ENCODE measurements at places on chromosomes 12 and 14. TPM values are rescaled to one million over a fixed set of nuclear protein-coding genes. Genes with fewer than 3 reads are reported as not detected.

DHH gene
- total RNA-seq = 0.12 TPM

SLC17A8 gene
- total RNA-seq = not detected

KRT77 gene
- total RNA-seq = not detected

ACOT4 gene
- total RNA-seq = 1.0 TPM

ZC2HC1C gene
- total RNA-seq = 1.1 TPM

SPX gene
- total RNA-seq = 0.08 TPM

ASIC1 gene
- 2.1 TPM for total RNA-seq

TEX52 gene
- not detected for total RNA-seq

TAS2R10 gene
- total RNA-seq = 0.16 TPM

GRCh38 chr12:54141431-54142113 is 47.2 kb downstream of the SMUG1 start:
- no peak for ATAC-seq

DNA sequence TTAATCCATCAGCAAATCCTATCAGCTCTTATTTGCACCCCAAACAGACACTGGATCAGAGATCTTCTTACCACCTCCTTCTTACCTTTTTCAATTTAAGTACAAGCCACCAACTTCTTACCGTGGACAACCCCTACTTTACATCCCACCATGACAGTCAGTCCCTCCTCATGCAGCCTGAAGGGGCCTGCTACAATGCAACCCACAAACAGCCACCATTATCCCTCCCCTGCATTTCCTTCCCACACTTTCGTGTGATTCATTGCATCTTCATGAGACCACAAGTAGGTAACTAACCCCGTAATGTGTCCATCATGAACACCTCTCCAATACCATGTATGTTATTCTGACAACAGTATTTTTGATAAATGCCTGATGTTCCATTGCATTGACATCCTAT is 108.6 kb downstream of the BCL11B start:
- no peak for ATAC-seq

- no peak for ATAC-seq
These were observed 7.0 kb downstream of the ACVRL1 start for GRCh38 chr12:51914034-51914923.

- peak; percentile 57 for ATAC-seq
These were observed 5.8 kb downstream of the CCNB1IP1 start for GRCh38 chr14:20327005-20327869.

GRCh38 chr14:76998910-76999309 is 29.6 kb downstream of the IRF2BPL start:
- ATAC-seq = no peak

- ATAC-seq = no peak
These were observed 86.8 kb downstream of the FGD4 start for GRCh38 chr12:32486158-32486557.

DNA sequence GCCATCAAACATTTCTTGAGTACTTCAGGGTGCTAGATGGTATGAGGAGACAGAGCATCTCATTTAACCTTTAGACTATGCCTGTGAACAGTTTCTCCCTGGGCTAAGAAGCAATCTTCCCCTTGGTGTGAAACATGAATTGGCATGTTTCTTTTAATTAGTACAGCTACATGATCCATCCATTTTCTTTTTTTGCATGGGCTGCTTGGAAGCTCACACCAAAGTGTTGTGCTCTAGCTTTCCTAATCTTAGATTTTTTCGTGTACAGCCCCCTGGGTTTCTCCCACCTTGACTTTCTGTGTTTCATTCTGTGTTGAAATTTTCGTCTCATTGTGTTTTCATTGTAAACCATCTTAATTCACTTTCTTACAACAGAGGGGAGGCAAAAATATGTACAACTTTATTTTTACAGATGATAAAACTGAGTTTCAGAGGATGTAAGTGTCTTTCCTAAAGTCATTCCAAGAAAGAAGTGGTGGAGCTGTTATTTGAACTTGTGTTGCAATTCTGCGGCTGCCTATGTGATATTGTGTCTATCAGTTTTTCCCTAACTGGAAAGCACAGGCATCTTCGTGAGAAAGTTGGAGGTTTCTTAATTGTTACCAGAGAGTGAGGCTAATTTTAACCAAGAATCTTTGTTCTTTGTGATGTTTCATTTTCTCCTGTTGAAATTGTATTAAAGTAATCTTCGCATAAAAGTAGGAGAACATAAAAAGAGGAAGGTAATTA is 64.5 kb downstream of the DAAM1 start:
- no peak for ATAC-seq

- no peak for ATAC-seq
These were observed 1044.8 kb downstream of the BCL11B start for GRCh38 chr14:98227000-98227726.

- ATAC-seq = no peak
These were observed 468.2 kb upstream of the CCDC196 start for GRCh38 chr14:66017927-66018326.

- no peak for ATAC-seq
These were observed 17.2 kb upstream of the RAD52 start for GRCh38 chr12:966724-967123.

DNA sequence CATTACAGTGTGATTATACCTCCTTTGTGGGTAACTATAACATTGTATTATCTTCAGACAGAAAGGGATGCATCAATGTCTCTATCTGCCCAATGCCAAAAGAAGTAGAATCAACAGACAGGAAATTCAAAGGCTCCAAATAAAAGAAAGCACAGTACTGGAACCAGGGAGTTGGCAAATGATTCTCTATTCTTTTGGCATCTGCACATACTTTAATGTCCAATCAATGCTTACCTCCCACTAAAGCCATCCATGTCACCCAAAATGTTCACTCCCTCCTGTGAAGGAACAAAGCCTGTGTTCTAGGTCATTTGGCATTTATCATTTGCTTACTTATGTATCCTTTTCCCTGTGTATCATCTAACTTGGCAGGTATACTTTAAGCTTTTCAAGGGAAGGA is 36.7 kb downstream of the KIF21A start:
- ATAC-seq = no peak

- no peak for ATAC-seq
These were observed 49.7 kb downstream of the DRAM1 start for GRCh38 chr12:101927036-101927435.

DNA sequence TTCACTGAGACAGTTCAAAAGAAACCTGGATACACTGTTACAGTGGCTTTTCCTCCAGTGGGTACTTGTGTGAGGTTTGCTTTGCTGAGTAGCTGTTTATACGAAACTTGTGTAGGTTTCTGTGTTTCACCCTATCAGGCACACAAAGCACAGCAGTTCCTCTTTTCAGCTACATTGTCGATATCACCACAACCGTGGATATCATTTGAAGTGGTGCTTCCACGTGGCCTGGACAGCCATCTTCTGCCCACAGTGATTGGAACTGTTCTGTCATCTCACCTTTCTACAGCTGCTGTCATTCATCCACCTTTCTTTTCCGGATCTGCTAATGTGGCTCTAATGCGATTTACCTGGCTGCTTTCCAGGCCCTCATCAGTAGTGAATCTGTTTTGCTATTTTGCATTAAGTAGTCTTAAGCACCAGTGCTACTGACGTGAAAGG is 368.8 kb downstream of the SYT1 start:
- no peak for ATAC-seq

- ATAC-seq = no peak
These were observed 2.3 kb downstream of the HOXC8 start for GRCh38 chr12:54010972-54011664.

DNA sequence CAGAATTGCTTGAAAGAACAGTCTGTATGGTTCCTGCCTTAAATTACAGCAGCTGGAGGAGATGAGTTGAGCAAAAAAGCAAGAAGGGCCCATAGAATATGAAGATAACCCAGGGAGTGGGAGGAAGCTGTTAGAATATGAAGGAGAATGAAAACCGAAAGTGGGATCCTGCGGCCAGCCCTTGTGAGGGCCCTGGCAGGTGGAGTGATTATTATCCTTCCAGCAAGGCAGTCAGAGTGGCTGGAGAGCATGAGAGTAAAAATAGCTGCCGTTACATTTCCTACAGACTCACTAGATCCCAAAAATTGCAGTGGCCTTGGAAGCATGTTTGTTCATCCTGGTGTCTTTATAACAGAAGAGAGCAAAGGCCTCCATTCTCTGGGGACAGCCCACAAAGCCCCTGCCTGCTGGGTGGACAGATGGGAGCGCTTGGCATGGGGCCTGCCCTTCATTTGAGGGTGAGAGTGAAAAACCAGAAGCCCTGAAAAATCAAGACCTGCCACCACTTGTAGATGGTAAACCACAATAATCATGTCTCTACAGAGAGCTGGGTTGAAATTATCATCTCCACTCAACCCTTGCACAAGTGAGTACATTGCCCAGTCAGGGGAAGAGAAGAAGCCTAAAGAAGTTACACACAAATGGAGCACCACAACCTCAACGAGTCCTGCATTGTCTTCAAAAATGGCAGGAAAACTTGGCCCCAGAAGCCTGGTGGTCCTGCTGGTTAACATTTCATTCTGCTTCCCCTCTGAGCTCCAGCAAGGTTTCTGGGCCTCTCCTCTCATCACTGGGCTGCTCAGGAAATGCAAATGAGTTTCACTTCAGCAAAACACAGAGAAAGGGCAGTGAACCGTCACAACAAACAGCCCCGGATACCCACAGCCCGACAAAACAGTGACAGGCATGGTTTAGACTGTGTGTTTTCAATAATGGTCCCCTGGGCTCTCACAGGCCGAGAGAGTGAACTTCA is 20.5 kb downstream of the ZDHHC22 start:
- ATAC-seq = no peak

DNA sequence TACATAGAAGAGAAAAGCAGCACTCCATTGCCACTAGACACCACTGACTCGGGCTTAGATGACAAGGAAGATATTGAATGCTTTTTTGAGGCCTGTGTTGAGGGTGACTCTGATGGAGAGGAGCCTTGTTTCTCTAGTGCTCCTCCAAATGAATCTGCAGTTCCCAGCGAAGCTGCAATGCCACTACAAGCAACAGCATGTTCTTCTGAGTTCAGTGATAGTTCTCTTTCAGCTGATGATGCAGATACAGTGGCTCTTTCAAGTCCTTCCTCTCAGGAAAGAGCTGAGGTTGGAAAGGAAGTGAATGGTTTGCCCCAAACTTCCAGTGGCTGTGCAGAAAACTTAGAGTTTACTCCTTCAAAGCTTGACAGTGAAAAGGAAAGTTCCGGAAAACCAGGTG is 114.5 kb upstream of the NPAS3 start:
- no peak for ATAC-seq

DNA sequence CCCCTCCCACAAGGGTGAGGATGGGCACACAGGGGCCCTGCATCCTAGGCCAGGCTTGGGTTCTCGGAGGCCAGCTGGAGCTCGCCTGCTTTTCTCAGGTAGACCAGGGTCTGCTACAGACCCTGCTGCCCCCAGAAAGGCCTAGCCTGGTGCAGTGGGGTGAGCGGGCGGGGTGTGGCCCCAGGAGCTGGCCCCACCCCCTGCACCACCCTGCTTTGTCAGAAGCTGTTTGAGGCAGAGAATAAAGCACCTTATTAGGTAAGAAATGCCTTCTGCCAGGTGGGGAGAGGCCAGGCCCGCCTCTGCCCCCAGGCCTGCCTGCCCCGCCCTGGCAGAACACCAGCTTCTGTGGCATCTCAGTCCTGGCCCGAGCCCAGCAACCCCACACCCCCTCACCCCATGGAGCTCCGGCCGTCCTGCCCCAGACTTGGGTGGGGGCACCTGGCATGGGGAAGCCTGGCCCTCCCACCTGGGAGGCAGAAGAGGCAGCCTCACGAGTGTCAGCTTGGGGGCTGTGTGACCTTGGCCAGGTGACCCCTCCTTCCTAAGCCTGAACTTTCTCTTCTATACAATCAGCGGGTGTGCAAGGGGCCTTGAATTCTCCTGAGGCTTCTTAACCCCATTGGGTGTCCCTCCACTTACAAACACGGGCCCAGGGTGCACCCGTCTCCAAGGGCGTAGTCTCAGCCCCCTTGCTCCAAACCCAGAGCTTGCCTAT is 43.2 kb downstream of the KRT80 start:
- peak; percentile 67 for ATAC-seq

GRCh38 chr14:72739446-72740405 is 154.2 kb downstream of the DPF3 start:
- no peak for ATAC-seq

- ATAC-seq = peak; percentile 60
These were observed 62.4 kb downstream of the ADCK1 start for GRCh38 chr14:77862154-77862786.

DNA sequence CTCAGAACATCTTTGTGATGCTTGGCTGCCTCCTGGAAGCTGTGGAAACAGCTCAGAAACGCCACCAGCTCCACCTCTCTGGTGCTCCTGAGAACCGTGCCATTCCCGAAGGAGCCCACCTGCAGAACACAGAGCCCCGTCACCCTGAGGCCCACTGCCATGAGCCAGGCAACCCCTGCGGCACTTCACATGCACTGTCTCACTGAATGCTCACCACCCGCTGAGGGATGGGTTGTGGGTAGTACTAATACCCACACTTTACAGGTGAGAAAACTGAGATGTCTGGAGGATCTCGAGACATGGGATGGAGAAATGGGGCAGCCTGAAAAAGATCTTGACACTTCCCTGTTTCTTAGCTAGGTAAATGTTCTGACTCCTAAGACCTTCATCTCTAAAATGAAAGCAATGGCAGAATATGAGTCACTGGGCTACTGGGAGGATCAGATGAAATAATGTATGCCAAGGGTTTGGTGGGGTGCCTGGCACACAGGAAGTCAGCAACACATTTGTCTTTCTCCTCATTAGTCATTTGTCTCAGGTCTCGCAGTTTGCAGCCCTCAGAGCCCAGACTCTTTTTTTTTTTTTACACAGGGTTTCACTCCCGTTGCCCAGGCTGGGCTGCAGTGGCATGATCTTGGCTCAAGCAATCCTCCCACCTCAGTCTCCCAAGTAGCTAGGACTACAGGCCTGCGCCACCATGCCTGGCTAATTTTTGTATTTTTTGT is 5.3 kb downstream of the OASL start:
- ATAC-seq = peak; percentile 82

- no peak for ATAC-seq
These were observed 22.3 kb downstream of the SNW1 start for GRCh38 chr14:77738559-77739250.

DNA sequence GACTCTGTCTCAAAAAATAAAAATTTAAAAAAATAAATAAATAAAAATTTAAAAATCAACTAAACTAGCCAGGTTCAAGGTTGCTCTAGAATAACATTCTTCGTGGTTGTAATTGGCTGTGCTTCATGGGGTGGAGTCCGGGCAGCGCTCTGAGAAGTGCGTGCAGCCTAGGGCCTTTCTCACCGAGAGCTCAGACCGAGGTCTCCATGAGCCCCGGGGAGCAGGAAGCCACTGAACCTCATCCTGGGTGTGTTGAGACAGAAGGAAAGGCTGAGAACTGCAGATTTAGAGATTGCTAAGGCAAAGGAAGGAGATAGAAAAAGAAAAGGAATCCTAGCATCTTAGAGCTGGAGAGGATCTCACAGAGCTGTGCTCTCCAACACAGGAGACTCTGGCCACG is 14.7 kb downstream of the P2RX4 start:
- no peak for ATAC-seq

GRCh38 chr14:95611293-95611880 is 74.8 kb upstream of the TCL1B start:
- ATAC-seq = no peak

DNA sequence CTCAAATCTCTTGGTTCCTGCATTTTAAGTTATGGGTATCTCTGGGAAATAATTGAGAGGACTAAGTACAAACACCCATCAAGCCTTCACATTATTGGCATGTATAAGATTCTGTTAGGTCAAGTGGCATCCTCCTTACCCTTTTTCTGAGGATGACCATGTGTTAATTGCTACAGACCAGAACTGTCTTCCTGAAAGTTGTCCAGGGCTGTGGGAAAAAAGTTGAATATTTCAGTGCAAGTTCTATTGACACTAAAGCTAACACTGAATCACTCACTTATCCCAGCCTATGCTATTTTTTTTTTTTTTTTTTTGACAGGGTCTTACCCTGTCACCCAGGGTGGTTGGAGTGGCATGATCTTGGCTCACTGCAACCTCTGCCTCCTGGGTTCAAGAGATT is 130.1 kb upstream of the HIF1A start:
- no peak for ATAC-seq
